Astrocyte (in vitro differentiated cells and primary cell): ENCODE measurements at places on chromosomes 2 and 18. TPM values are rescaled to one million over a fixed set of nuclear protein-coding genes. Genes with fewer than 3 reads are reported as not detected.

DNA sequence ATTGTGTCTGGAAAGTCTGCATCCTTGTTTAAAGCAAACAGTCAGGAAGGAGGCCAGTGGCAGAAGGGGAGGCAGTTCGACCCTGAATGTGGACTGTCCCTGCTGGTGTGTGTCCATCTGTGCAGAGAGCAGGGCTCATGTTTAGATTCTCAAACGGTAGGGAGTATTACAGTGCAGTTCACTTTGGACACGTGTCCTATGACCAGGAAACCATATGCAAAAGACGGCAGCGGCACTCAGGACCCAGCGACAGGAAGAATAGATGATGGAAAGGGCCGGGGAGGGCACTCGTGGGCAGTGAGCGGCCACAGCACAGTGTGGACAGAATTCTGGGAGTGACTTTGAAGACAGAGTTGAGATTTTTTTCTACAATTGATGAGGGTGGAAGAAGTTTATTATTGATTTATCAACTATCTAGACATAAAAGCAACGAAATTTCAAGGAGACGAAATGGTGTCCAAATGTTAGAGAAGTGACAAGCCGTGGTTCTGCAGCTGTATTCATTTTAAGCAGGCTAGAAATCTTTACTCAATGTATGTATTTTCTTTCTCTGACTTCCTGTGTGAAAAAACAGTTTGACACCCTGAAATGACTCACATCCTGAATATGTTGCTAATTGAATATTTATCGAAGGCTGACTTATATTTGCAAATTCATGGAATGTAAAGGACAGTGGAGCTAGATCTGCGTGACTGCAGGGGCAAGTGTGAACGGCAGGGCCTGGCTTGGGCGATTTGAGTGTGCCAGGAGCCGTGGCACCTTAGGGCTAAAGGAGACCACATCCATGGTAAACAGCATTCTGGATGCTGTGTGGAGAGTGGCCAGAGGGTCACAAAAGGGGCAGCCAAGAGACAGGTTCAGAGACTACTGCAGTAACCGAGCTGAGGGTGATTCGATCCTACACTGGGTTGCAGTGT lies 214.2 kb downstream of the PTGR3 start:
- peak; percentile 25 for DNase-seq

HOXD1 gene
- not detected in 2 replicates for total RNA-seq

DNA sequence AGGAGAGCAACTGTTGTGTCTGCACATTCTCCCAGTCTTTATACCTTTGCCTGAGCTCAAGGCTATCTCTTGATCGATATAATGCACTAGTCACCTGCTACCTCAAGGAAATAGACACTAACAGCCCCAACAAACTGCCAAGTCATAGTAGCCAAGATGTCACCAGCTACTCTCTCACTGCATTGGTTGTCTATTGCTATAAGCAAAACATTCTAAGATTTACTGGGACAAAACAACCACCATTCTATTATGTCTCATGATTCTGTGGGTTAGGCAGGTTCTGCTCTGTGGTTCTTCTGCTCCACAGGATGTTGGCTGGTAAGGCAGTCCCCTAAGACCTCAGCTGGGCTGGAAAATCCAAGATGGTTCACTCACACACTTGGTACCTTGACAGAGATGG lies 28.5 kb upstream of the MLPH start:
- DNase-seq, result no peak

SCYGR8 gene
- not detected in 2 replicates for total RNA-seq

ASPRV1 gene
- 0.23 and 0.26 TPM in 2 replicates for total RNA-seq

DNA sequence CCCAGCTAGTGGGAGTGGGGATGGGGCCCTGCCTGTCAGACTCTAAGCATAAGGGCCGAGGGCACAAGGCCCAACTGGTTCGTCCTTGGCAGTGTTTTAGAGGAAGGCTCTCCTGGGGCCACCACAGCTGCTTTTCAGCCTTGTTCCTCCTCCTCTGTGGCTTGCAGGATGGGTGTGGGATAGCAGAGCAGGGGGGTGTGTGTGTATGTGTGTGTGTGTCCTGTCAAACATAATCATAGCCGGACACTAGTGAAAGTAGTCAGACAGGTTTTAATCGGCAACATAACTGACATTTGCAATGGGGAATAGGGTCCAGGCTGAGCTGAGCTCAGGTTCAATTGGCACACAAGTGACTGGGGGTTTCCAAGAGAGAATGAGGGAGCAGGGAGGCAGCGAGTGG lies 114.2 kb downstream of the SEPTIN10 start:
- no peak for DNase-seq

GRCh38 chr2:44560941-44561340 lies 199.2 kb downstream of the CAMKMT start:
- peak; percentile 68 for DNase-seq

GRCh38 chr2:106358081-106358480 lies 110.1 kb downstream of the RGPD3 start:
- no peak for DNase-seq

GRCh38 chr2:71605781-71606241 lies 152.4 kb downstream of the DYSF start:
- no peak for DNase-seq

GKN2 gene
- not detected in 2 replicates for total RNA-seq

UBXN4 gene
- total RNA-seq, result 78.3 and 79.4 TPM in 2 replicates

DNA sequence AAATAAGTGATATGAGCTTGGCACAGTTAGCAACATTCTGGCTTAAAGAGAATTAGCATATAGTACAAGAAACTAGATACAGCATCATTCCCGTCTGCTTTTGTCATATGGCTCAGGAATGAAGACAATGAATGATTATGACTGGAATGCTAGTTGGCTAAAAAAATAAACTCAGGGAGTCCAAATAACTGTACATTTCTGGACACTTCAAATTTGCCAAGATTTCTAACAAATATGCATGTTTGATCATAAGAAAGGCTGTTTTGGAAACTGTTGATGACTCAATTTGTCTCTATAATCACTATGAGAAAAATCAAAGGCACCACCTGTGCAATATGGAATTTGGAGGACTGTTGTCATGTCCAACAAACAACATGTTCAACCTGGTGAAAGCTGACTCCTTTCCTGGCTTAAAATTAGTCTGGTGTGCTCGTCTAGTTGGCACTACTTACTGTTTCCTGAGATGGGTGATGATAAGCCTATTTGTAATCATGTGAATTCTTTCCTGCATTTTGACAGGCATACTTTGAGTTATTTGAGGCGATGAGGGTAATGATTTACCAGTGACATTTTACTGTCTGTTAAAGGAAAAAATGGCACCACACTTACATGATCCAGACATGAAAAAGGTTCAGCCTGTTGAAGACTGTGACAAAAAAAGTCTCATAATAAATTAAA lies 133.9 kb upstream of the CDH20 start:
- peak; percentile 71 for DNase-seq
